SW480 (cell line): ENCODE measurements at places on chromosomes 1 and 21.

DNA sequence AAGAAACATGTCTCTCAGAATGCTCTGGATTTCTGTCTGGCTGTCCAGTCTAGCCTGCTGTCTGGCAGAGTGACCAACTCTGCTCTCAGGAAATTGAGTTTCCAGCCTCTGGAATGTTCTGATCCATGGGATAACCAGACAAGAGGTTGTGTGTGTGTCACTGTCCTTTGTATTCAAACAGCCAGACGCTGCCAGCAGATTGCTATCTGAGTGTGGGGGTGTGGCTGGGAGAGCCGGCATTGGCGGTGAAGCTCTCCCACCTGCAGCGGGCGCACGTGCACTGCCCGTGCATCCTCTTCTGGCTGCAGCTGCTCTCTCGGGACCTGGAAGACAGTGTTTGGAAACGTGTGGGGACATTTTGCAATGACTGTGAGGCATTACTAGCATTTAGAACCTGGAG lies 26.1 kb downstream of the PKP1 start:
- peak; percentile 95 for DNase-seq

DNA sequence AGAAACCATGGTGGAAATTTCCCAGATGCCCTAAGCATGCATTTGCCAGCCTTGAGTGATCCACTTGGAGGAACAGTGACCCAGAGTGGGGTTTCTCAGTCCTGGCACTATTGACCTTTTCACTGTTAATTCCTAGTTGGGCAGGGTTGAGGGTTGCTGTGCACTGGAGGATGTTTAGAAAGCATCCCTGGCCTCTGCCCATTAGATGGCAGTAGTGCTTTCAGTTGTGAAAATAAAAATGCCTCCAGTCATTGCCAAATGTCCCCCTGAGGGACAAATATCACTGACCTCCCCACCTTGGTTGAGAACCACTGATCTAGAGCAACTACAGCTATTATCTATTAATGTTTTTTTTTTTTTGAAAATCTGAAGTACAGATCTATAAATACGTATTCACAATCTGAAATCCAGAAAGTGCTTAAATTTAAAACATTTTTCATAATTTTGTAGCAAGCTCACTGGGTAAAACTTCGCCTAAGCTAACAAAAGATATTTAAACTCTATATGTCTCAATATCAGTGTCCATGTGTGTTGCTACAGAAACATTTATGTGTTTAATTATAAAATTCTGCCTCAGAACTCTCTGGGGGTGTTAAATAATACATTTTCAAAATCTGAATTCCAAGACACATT lies 27.3 kb downstream of the F3 start:
- DNase-seq: peak; percentile 14

DNA sequence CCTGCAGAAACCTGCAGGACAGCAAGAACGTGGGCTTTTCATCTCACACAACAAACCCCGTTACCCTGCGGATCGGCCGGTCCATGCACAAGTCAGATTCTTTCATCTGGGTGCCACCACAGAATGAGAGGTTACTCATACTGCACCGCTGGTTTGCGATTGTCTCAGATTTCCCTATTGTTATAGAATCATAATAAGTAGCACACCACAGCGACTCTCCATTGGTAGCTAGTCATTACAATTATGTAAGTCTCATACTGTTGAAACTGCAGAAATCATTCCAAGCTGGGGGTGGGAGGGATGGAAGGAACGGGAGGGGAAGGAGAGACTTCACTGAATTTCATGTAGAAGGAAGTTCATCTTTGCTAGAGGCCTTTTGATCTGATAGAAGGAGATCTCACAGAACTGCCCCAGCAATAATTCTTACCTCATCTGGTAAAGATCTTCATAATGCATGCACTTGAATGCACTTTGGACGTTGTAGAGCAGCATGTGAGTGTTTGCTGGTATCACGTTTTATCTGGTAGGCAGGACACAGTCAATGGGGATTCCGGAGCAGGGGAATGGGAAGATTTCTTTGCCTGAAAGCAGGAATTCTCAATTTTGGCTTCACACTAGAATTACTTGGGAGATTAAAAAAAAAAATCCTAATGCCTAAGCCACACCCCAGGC lies 221.1 kb downstream of the KIF26B start:
- DNase-seq: no peak

- no peak for DNase-seq
Measured at GRCh38 chr1:65119951-65120350, 28.1 kb upstream of the AK4 start.

DNA sequence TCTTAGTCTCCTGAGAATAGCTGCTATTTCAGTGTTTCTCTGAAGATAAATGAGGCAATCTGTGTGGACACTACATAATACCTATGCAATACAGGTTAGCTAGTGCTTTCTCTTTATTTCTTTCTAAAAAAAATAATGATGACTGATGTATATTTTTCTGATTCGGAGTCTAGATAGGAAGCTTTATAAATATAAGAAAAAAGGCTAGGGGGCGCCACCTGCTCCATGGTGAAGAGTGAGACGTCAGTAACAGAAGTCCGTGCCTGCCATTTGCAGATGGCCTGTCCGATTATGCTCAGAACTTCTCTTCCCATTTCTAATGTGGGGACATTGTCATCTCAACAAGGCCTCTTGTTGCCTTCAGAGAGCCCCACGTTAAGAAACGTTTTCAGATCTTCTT lies 26.4 kb downstream of the QSOX1 start:
- no peak for DNase-seq

- no peak for DNase-seq
Measured at GRCh38 chr1:33169290-33170055, 12.4 kb downstream of the TRIM62 start.

- peak; percentile 77 for DNase-seq
Measured at GRCh38 chr21:33362044-33362555, 37.3 kb downstream of the IFNAR1 start.

- no peak for DNase-seq
Measured at GRCh38 chr1:29120947-29121485, 2.7 kb downstream of the TMEM200B start.
